ENCODE measurements at places on chromosomes 12 and 14.

DNA sequence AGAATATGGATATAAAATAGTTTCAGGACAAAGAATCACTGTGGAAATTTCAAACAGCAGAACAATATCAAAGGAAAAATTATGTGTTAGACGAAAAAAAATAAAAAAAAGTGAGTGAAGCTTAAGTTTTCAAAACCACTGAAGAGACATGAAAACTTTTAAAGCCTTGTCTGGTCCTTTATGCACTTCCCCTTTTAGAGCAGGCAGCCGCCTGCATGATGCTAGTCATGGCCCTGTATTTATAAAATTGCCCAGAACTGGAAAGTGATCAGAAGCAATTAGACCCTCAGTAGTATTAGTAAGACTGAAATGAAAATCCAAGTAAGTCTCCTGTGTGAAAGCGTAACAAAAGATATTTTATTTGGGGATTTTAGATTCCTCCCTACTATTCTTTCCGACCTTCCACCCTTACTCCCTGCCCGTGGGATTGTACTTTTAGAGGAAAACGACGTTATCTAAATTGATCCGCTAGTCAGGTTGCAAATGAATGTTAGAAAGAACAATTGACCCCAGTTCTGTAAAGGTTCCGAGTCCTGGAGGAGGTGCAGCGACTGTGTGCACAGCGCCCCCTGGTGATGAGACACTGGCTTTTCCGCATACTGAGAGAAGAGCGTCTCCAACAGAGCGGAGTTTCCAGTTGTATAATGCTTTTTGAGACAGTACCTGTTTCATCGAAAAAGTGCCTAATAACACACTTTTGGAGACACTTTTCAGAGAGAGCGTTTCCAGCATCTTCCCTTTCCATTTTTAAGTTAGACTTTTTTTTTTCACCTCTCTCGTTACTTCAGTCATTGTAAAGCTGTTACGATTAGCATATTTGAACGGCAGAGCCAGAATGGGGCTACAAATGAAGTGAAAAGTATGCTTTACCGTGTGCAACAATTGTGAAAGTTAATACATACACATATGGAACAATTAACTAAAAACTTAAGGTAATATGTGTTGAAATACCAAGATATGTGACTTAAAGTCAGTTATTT lies 12.4 kb downstream of the MGST1 start:
- peak; percentile 47 for DNase-seq

DNA sequence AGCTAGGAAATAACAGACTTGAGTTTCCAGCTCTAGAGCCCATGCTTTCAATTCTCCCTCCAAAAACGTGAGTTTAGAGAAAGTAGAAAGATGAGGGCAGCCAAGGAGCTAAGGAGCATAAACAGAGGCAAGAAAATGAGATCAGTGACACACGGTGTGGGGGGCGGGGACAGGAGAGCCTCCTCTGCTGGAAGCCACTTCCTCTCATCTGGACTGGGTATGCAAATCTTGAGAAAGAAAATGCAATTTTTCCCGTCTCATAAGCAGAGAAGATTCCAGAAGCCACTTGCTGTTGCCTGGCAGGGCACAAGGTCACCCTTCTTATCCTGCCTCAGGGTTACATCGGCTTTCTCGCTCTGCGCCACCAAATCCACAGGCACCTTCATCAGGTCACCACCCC lies 6.0 kb downstream of the OR10P1 start:
- no peak for DNase-seq

DNA sequence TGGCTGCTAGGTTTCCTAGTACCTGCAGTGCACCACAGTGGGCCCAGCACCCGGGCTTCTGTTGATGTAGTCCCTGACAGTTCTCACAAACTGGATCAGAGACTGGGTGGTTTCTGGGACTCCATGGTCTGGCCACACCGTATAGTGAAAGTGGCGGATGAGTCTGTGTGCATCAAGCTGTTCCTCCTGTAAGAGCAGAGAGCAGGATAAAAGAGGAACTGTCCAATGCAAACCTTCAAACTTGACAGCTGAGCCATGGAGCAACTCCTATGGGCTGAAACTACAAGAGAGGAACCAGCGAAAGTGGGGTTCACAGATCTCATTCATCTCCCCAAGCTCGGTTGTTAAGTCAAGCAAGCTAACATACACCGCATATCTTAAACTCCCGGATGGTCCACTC lies 102.8 kb downstream of the PTPRB start:
- no peak for DNase-seq

DNA sequence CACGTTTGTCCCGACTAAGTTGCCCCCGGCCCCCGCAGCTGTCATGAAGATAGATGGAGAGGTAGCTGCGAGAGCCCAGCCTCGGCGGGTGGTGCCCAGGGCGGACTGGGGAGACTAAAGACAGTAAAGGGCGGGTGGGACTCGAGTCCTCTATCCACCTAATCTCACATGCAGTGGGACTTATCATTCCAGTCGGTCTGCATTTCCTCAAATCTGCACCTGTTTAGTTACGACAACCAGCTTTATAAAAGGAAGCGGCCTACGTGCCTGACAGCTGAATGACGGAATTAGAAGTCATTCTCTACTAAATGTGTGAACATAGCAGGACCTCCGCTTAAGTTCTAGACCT lies 109.8 kb upstream of the EGLN3 start:
- DNase-seq: no peak

DNA sequence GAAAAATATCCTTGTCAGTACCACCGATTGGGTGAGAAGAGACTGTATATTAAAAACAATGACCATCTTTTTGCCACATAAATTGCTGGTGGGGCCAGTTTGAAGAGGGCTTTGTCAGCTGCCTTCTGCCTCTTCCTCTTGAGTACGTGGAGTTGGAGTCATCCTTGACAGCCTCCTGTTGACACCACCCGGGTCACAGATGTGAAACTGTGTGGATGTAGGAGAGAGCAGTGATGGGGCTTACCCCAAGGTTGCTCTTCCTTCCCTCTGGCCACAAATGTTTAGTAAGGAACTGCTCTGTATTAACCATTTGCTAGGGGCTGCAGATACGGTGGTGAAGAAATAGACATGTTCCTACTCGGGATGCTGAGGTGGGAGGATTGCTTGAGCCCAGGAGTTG lies 12.2 kb downstream of the PTPN11 start:
- no peak for DNase-seq

DNA sequence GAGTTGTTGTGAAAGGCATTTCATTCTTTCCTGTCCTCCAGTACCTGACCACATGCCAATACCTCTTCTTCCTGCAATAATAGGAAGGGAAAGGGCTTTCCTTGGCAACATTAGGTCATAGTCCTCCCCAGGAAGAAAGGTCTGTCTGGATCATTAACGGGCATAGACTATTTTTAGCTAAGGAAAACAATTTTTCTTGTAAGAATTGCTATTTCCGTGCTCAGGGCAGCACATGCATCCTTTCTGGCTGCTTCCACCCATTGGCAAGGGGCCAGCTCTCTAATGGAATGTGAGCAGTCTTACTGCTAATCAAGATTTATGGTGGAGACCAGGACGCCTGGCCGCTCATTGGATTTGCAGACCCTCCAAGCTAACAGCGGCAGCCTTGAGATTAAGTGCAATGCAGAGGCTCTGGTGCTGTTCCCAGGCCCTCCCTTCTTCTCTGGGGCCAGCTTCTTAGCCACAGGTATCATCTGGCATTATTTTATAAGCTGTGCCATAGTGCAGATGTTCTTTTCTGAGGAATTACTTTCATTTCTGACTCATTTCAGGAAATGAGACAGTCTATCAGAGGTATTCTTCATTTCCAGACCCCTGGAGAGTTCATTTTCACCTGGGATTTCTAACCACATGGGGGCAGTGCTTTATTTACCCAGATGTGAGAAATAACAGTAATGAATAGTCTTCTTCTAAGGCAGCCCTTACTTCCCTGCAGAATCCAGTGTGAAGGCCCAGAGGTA lies 52.9 kb downstream of the ANO6 start:
- DNase-seq: peak; percentile 92

DNA sequence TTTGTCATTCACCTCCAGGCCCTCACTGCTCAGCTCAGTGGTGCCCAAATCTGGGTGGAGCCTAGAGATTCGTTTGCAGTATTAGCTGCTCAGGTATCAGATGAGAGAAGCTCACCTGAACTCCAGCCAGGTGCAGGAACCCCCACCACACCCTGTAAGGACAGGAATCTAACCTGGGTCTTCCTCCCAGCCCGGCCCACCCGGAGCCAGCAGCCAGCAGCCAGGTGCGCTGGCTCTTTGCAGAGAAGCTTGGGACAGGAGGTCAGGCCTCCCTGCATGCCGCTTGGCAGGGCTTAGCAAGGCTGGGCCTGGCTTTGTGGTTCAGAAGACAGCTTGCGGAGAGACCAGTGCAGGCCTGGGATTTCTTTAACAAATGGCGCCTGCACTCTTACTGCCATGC lies 125.6 kb upstream of the MYL2 start:
- no peak for DNase-seq

- peak; percentile 56 for DNase-seq
Observed at GRCh38 chr12:6200256-6201212, at the start of gene CD9. Gene CD9, plus strand, starts transcription at chr12:6200400. Its CDS starts 100 bp downstream, at chr12:6200500.

GRCh38 chr12:129115558-129115957 lies 262.3 kb downstream of the GLT1D1 start:
- DNase-seq: no peak

DNA sequence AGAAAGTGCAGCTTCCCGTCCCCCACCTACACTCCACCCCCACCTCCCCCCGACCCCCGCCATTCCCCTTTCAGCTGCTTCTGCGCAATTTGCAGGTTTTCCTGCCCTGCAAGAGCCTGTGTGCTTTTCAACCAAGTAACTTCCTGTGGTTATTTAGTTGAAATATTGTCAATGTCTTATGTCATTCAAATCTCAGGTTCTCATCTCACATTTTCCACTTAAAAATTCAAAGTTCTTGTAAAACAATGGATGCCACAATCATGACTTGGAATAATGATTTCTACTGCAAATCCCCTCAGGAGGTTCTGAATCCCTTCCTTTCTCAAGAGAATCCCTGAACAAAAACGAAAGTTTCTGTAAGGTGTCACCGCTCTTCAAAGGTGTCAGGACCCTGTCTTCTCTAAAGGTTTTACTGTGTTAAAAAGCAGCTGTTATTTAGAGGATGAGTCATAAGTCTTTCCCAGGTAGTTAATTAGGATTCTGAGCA lies 31.6 kb downstream of the WBP11 start:
- no peak for DNase-seq

DNA sequence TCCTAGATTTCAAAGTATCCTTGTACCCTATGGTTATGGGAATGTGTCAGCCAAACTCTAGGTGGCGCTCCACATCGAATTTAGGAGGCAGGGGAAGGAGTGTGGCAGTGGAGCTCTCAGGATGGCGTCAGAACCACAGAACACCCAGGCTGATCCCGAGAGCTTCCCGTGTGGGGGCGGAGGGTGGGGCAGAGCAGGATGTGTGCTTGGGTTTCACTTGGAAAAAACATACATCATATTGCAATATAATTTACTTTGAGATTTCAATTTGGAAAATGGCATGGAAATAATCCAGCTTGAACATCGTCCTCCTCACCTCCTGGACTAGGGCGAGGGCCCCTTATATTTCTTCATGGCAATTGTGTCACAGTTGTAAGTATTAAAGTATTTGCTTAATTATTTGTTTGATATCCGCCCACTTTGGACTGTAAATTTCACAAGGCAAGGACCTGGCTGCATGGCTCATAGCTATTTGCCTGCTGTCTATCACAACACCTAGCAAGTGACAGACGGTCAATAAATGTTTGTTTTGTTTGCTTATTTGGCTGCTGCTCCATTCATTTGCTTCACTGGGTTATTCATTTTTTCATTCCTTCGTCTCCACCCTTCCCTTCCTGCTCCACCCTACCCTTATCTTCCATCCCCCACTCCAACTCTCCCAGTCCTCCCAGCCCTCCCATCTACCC lies 221.5 kb upstream of the HMGA2 start:
- DNase-seq: peak; percentile 96

Measured in EL (cell line).